Bladder microvascular endothelial cell (primary cell): ENCODE measurements at places on chromosomes 11 and 22. TPM values are rescaled to one million over a fixed set of nuclear protein-coding genes. Genes with fewer than 3 reads are reported as not detected.

Gene BTBD18
- total RNA-seq = not detected in 2 replicates

Gene P2RY2
- total RNA-seq = 0.97 and 4.8 TPM in 2 replicates

Gene WBP2NL
- total RNA-seq = 0.16 and 0.31 TPM in 2 replicates

Gene SLC22A12
- not detected in 2 replicates for total RNA-seq

Gene TMEM191C
- total RNA-seq = 0.63 and 1.9 TPM in 2 replicates

Gene LDLRAD3
- total RNA-seq = 6.5 and 15.4 TPM in 2 replicates

Gene HPX
- total RNA-seq = 0.32 and 0.57 TPM in 2 replicates

Gene CEP126
- 0.32 and 0.38 TPM in 2 replicates for total RNA-seq

Gene NNMT
- total RNA-seq = 188 and 288 TPM in 2 replicates

Gene SIK2
- total RNA-seq = 4.4 and 19.2 TPM in 2 replicates

Gene CEND1
- total RNA-seq = not detected in 2 replicates

Gene MYOD1
- total RNA-seq = not detected in 2 replicates

Gene BET1L
- total RNA-seq = 8.6 and 18.3 TPM in 2 replicates

Gene IGLL1
- total RNA-seq = not detected in 2 replicates

Gene OR4A16
- total RNA-seq = not detected in 2 replicates

Gene SAC3D1
- total RNA-seq = 8.4 and 9.8 TPM in 2 replicates

Gene IGF2
- 6.3 and 19.1 TPM in 2 replicates for total RNA-seq

Gene E2F8
- 2.1 and 2.3 TPM in 2 replicates for total RNA-seq

Gene CD248
- 0.25 and 1.3 TPM in 2 replicates for total RNA-seq

Gene VWCE
- 5.0 and 13.3 TPM in 2 replicates for total RNA-seq

Gene OR5D14
- total RNA-seq = not detected in 2 replicates

Gene OR8U1
- not detected in 2 replicates for total RNA-seq

Gene CCDC89
- 0.13 and 0.32 TPM in 2 replicates for total RNA-seq

Gene PAAF1
- 4.7 and 11.6 TPM in 2 replicates for total RNA-seq

Gene C11orf42
- not detected in 2 replicates for total RNA-seq

Gene FAM180B
- total RNA-seq = not detected in 2 replicates

Gene APOBEC3H
- 0.19 and 0.32 TPM in 2 replicates for total RNA-seq

Gene BATF2
- 0.31 and 0.32 TPM in 2 replicates for total RNA-seq

Gene MPZL2
- total RNA-seq = 41.0 and 78.2 TPM in 2 replicates

Gene ARHGAP8
- total RNA-seq = not detected in 2 replicates

Gene WNT7B
- total RNA-seq = not detected in 2 replicates

Gene OMP
- 0.25 and 0.49 TPM in 2 replicates for total RNA-seq

Gene HSPB2
- total RNA-seq = not detected in 2 replicates

Gene DRICH1
- 0.06 TPM in 1 of 2 replicates, not detected in the other for total RNA-seq

Gene OR4S2
- total RNA-seq = not detected in 2 replicates

Gene B4GALNT4
- 0.16 and 2.3 TPM in 2 replicates for total RNA-seq

Gene GNG3
- not detected in 2 replicates for total RNA-seq

Gene CHORDC1
- total RNA-seq = 17.6 and 44.2 TPM in 2 replicates

Gene AIP
- total RNA-seq = 96.8 and 108 TPM in 2 replicates

Gene SMC1B
- total RNA-seq = under 0.01 TPM in 1 of 2 replicates, not detected in the other

Gene FBXO7
- total RNA-seq = 38.4 and 73.6 TPM in 2 replicates

Gene GP1BB
- total RNA-seq = 0.65 and 3.3 TPM in 2 replicates

Gene RNF26
- 3.2 and 8.2 TPM in 2 replicates for total RNA-seq

Gene OR5B21
- not detected in 2 replicates for total RNA-seq

Gene POLDIP3
- 19.6 and 35.7 TPM in 2 replicates for total RNA-seq

Gene C11orf52
- 0.16 and 0.25 TPM in 2 replicates for total RNA-seq

Gene OR51B5
- total RNA-seq = not detected in 2 replicates
